ENCODE measurements at places on chromosomes 13 and 19. TPM values are rescaled to one million over a fixed set of nuclear protein-coding genes. Genes with fewer than 3 reads are reported as not detected.

GRCh38 chr19:5339950-5340636, 519 bp downstream of the PTPRS start:
- peaks cover 2% of the 10 kb centered on the region for H3K36me3 ChIP-seq
- no peak overlapping the region for H3K4me3 ChIP-seq
- no peak for DNase-seq
- peaks cover 51% of the 10 kb centered on the region for H3K27me3 ChIP-seq
- peaks cover 12% of the 10 kb centered on the region for H3K4me1 ChIP-seq

GRCh38 chr19:7743425-7743841, 3.9 kb downstream of the CD209 start:
- H3K4me1 ChIP-seq = no peaks in the 10 kb centered on the region
- H3K4me3 ChIP-seq = no peak overlapping the region
- H3K36me3 ChIP-seq = no peaks in the 10 kb centered on the region

DNA sequence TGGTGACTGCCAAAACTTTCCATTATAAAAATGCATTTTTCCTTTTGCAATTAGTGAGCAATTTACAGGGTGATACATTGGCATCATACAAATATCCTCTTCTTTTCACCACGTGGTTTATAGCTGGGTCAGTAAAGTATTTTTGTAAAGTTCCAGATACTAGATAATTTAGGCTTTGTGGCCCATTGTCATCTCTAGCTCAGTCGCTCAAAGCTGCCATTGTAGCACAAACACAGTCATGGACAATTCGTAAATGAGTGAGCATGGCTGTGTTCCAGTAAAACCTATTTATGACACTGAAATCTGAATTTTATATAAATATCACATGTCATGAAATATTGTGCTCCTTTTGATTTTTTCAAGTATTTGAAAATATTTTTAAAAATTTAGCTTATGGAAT, 162.9 kb downstream of the USP12 start:
- no peaks in the 10 kb centered on the region for H3K36me3 ChIP-seq
- no peak overlapping the region for H3K4me3 ChIP-seq
- H3K27me3 ChIP-seq = peaks cover 48% of the 10 kb centered on the region
- H3K4me1 ChIP-seq = peaks cover 5% of the 10 kb centered on the region
- DNase-seq = no peak

DNA sequence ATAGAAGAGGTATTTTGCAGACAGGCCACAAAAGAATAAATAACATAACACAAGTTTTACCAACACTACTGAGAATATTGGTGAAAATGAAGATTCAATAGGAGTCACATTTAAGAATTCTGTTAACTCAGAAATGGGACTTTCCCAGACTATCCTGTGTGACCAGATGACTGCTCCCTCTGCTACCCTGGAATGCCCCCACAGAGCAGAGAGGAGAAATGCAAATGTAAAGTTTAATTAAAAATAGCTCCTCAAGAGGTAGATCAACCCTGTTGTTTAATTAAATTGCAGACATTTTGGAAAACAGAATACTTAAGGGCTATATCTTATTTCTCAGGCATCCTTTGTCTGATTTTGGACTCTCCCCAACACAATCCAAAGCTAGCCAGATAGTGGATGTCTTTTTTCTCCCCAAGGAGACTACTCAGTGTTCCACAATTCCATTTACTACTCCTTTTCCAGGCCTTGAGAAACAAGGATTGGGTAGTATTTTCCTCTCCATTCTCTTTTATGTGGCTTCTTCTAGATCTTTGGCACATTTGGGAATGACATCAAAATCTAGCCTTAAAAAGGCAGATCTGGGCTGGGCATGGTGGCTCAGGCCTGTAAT, 104.7 kb upstream of the TSC22D1 start:
- H3K27me3 ChIP-seq = no peaks in the 10 kb centered on the region
- DNase-seq = no peak
- peaks cover 8% of the 10 kb centered on the region for H3K4me1 ChIP-seq
- H3K36me3 ChIP-seq = no peaks in the 10 kb centered on the region
- no peak overlapping the region for H3K4me3 ChIP-seq

- H3K36me3 ChIP-seq = peaks cover 50% of the 10 kb centered on the region
- DNase-seq = peak; percentile 84
- peak overlapping the region; percentile 96 for H3K27ac ChIP-seq
- no peaks in the 10 kb centered on the region for H3K27me3 ChIP-seq
Observed at GRCh38 chr13:24271601-24272451, 37.6 kb upstream of the C1QTNF9 start.

The GJA3 gene
- total RNA-seq = not detected

GRCh38 chr13:26255115-26255514, 1.2 kb downstream of the CDK8 start:
- peak overlapping the region; percentile 81 for H3K27ac ChIP-seq
- H3K27me3 ChIP-seq = no peaks in the 10 kb centered on the region
- H3K4me3 ChIP-seq = peak overlapping the region; percentile 81

DNA sequence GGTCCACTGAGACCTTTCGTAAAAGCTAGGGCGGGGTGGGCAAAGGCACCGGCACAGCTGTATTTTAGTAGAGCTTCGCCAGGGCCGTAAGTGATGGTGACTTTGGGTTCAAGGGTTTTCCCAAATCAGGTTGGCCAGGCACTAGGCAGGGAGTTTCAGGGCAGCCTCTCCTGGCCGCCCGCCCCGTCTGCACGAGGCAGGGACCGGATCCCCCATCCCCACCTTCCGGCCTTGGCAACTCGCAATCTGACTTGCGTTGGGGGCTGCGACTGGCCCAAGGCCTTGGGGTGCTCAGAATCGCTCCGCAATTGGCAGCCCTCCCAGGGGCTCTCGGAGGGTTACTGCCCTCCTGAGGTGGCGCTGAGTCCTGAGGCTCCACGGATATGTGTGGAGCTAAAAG, 4.1 kb upstream of the ZIC5 start:
- peaks cover 2% of the 10 kb centered on the region for H3K36me3 ChIP-seq
- H3K4me1 ChIP-seq = peaks cover 14% of the 10 kb centered on the region
- H3K27ac ChIP-seq = no peak overlapping the region

The NLRP7 gene
- not detected for total RNA-seq

The ITGBL1 gene
- not detected for total RNA-seq

- peaks cover 33% of the 10 kb centered on the region for H3K4me1 ChIP-seq
- no peak for DNase-seq
- no peak overlapping the region for H3K27ac ChIP-seq
- H3K4me3 ChIP-seq = no peak overlapping the region
Observed at GRCh38 chr13:97254816-97255215, 32.7 kb downstream of the MBNL2 start.

GRCh38 chr13:46822551-46822950, 25.6 kb upstream of the ESD start:
- no peak overlapping the region for H3K27ac ChIP-seq
- no peak for DNase-seq
- peaks cover 12% of the 10 kb centered on the region for H3K27me3 ChIP-seq

DNA sequence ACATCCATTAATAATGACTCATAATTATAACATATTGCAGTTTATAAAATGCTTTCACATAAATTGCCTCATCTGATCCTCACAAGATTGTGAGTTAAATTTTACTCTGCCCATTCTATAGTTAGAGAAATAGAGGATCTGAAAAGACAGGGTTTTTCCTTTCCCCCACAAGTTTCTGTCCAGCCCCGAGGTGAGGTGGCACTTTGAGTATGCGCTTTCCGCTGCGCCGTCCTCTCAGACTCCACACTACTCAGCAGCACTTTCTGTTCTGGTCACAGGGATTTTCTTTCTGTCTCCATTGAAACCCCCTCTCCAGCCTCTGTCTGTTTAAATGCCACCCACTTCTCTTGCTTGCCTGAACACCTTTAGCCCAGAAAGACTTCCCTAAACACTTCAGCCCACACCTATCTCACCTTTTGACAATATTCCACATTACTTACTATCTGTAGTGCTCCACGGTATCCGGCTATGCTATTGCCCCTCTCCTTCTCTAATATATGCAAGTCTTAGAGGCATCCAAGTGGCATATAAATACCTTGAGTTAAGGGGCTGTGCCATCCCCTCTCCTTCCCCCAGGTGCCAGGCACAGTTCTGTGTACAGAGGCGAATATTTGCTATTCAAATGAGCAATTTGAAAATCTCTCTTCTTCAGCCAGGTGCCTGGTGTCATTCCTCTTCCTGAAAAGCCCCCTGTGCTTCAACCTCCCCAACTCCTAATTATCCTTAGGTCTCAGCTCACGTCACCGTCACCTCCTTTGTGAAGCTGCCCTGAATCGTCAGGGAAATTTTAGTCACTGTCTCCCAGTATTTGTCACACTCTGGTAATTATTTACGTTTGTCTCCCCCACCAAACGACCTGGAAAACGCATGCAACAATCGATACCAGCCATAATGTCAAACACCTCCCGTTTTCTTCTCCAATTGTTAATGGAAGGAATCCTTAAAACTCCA, 268.7 kb downstream of the NHLRC3 start:
- no peak overlapping the region for H3K27ac ChIP-seq
- no peak for DNase-seq
- H3K4me3 ChIP-seq = no peak overlapping the region

DNA sequence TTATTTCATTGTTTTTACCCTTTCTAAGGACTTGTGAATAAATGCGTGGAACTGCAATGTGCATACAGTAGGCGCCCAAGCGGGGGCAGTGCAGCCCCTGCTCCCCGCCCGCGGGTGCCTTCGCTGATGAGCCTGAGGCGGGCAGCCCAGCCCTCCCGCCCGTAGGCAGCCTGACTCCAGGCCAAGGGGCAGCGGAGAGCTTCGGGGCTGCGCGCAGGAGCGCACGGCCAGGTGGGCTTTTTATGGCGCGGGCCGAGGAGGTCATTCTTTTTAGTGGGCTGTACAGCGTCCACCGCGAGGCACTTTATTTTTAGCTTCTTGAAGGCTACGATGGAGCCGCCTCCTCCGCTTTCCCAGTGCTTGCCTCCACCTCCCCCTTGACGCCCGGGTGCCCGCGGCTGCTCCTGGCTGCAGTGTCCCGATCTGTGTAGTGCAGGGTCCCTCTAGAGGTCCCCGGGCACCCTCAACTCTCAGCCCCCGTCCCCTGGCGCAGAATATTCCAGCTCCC, 60.5 kb downstream of the CCNE1 start:
- H3K27ac ChIP-seq = no peak overlapping the region
- peak overlapping the region; percentile 42 for H3K4me3 ChIP-seq
- peaks cover 9% of the 10 kb centered on the region for H3K27me3 ChIP-seq
- H3K4me1 ChIP-seq = peaks cover 16% of the 10 kb centered on the region

DNA sequence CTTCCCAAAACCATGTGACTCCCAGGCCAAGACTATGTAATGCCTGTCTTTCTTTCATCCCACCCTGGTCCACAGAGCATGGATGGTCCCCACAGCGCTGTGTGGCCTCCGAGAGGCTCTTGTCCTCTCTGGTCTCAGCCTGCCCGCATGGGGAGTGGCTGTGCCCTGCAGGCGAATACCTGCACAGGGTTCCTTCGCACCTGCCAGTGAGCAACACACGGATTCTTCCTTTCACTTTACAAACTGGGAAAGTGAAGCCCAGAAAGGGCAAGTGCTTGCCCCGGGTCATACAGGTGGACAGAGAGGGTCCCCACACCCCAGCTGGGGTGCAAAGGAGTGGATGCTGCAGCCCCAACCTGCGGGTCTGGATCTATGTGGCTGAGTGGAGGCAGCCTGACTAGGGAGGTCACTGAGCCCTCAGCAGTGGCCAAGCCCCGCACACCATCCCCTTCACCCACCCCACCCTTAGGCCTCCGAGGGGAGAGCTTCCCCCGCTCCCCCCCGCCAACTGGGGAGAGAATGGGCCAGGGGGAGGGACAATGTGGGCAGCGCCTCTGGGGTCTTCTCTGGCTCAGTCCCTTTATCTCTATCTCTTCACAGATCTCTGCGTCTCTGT, 747 bp upstream of the MARK4 start:
- no peak for DNase-seq
- H3K27ac ChIP-seq = peak overlapping the region; percentile 80
- H3K4me3 ChIP-seq = peak overlapping the region; percentile 77
- H3K36me3 ChIP-seq = no peaks in the 10 kb centered on the region

GRCh38 chr13:102974317-102975087, 91.7 kb downstream of the SLC10A2 start:
- DNase-seq = no peak
- H3K27me3 ChIP-seq = no peaks in the 10 kb centered on the region
- no peak overlapping the region for H3K4me3 ChIP-seq
- H3K27ac ChIP-seq = no peak overlapping the region

The ZNF729 gene
- not detected for total RNA-seq

The ZNF614 gene
- 9.8 TPM for total RNA-seq

The ZNF541 gene
- total RNA-seq = 0.10 TPM

DNA sequence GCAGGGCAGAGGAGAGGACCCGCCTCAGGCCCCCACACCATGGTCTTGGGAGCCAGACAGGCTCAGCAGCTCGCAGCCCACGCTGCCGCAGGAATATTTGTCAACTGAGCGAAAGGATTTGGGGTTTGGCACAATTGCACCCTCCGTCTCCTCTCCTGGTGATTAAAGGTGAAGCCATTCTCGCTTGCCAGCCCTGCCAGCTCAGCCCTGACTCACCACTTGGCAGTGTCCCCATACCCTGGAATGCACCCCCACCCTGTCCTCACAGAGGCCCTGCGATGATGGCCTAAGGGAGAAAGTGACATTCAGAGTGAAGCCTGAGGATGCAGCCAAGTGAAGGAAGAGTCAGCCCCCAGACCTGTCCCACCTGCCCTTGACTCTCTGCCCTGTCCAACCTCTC, 18.8 kb downstream of the CYTH2 start:
- no peak overlapping the region for H3K27ac ChIP-seq
- no peak overlapping the region for H3K4me3 ChIP-seq
- peaks cover 28% of the 10 kb centered on the region for H3K4me1 ChIP-seq
- H3K36me3 ChIP-seq = no peaks in the 10 kb centered on the region

DNA sequence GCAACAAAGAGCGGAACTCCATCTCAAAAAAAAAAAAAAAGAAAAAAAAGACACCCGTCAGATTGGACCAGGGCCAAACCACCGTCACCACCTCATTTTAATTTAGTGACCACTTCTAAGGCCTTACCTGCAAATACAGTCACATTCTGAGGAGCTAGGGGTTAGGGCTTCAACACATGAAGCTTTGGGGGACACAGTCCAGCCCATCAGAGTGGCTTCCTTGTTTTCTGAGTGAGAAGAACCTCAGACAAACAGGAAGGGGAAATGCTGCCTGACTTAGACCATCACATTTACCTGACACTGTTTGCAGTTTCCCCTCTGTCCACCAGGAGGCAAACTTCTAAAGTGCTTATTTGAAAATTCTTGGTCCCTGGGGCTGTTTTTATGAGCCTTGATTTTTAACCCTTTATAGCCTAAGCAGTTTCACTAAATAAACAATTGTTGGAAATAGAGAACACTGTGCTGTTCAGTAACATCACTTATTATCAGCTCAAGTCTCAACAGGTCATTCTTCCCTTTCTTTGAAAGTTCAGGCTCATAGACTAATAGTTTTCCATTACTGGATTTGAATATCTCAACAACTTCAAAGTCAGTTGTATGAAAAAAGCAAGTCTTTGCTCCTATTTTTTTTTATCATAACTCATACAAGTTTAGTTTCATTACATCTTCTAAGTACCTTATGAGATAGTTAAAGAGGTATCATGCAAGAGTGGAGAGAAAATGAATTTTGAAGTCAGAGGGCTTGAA, 74.9 kb upstream of the WASF3 start:
- H3K4me1 ChIP-seq = peaks cover 14% of the 10 kb centered on the region
- no peaks in the 10 kb centered on the region for H3K36me3 ChIP-seq
- no peaks in the 10 kb centered on the region for H3K27me3 ChIP-seq
- H3K4me3 ChIP-seq = no peak overlapping the region
- peak overlapping the region; percentile 49 for H3K27ac ChIP-seq

The ARGLU1 gene
- 86.6 TPM for total RNA-seq

The RNF113B gene
- not detected for total RNA-seq

- H3K27ac ChIP-seq = peak overlapping the region; percentile 36
- peaks cover 13% of the 10 kb centered on the region for H3K27me3 ChIP-seq
- H3K36me3 ChIP-seq = no peaks in the 10 kb centered on the region
- DNase-seq = peak; percentile 59
- peak overlapping the region; percentile 42 for H3K4me3 ChIP-seq
Observed at GRCh38 chr19:3276341-3276799, 51.9 kb downstream of the CELF5 start.

GRCh38 chr13:26601669-26602068, 44.2 kb downstream of the WASF3 start:
- H3K4me1 ChIP-seq = peaks cover 15% of the 10 kb centered on the region
- peak; percentile 66 for DNase-seq
- H3K4me3 ChIP-seq = no peak overlapping the region
